ENCODE measurements at places on chromosomes 5 and 9.

- DNase-seq = no peak
Measured at GRCh38 chr5:132418881-132419280, 49.4 kb downstream of the SLC22A5 start.

DNA sequence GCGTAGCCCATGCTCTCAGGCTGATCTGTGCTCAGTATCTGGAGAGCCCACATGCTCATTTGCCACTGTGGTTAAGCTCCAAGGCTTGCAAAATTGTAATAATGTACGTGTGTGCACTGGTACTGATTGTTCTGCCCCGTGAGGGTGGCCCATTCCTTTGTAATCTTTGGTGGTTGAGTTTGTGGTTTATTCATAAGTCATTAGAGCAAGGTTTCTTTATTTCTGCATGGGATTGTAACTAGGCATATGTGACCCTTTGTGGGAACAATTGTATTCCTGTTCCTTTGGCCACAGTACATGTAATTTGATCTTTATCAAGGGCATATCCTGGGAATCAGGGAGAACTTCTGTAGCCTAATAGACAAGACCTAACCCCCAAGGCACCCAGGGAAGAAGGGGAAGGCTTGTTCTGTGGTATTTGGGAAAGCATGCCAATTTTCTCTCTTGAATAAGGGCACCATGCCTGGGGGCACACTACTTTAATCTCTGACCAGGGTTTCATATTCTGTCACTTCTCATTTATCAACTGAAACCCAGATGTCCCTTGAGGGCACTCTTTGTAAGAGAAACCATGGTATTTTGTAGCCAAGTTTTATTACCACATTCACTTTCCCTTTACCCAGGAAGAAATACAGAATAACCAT is 74.6 kb downstream of the NPR3 start:
- peak; percentile 33 for DNase-seq

GRCh38 chr5:127590156-127590722 is 58.6 kb upstream of the CTXN3 start:
- no peak for DNase-seq

DNA sequence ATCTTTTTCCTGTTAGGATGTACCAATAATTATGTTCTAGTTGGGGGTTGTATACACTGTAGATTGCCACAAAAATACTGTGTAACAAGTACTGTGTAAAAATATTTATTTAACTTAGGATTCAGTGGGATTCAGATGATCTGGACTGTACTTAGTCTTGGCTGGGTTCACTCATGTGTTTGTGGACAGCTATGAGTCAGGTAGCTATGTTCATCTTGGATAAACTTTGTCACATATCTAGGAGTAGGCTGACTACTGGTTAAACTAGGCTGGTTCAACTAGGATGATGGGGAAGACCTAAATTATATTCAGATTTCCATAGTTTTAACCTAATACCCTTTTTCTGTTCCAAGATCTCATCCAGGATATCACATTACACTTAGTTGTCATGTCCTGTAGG is 32.1 kb upstream of the TNFSF15 start:
- DNase-seq = peak; percentile 48

DNA sequence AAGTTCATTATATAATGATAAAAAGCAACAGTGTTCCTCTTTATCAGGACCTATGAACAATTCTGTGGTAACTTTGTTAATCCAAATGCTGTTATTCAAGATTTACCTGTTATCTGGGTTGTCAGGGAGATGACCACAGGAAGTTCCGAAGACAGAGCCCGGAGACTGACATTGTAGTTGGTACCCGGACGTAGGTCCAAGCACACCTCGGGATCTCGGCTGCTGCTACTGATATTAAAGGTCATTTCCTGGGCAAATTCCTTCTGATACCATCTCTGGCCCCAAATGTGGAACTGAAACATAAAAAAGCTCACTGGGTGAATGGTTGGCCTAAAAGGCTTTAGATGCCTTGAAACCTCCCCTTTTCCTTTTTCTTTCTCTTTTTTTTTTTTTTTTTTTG is 96.7 kb downstream of the SUSD1 start:
- DNase-seq = no peak

GRCh38 chr9:36450110-36450732 is 50.2 kb upstream of the RNF38 start:
- DNase-seq = peak; percentile 47

DNA sequence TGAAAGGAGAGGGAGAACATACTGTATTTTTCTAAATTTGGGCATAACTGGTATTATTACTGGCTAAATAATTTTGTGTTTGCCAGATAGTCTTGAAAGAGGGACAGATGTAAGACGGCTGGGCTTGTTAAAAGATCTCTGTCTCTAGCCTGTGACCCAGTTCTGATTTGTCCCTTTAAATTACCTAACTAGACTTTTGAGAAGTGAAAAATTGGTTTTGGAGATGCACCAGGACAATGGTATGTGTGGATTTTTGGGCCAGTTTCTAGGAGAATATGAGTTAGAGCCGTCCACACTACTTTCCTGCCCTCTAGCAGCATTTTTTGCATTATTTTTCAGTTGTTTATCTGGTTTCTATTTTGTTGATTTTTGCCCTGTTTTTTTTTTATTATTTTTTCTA is 33.5 kb downstream of the LNPEP start:
- DNase-seq = no peak

DNA sequence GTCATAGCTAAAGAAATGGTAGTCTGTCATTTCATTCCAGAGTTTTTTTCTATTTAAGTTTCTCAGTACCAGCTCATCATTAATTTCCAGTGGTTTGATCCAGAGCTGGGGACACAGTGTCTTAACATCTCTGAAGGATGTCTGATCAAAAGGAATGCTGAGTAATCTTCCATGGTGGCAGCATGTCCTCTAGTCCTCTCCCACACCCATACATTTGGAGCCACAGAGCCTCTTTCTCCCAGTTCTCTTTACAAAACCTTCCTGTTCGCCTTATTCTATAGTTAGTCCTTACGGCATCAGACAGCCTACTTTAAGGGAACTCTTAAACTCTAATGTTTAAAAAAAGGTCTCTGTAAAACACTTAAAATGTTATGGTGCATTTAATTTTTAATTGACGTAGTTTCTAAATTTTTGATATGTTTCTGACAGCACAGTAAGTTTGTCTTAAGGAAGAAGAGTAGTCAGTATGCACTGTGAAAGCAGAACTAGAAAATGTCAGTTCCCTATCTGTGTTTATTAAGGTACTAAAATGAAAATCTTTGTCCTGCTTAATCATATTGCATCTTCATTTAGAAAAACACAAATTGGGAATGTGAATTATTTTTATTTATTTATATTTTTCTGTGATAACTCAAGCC is 96.8 kb downstream of the INIP start:
- no peak for DNase-seq

- peak; percentile 68 for DNase-seq
Measured at GRCh38 chr5:181181650-181182565, 23.1 kb downstream of the TRIM7 start.

DNA sequence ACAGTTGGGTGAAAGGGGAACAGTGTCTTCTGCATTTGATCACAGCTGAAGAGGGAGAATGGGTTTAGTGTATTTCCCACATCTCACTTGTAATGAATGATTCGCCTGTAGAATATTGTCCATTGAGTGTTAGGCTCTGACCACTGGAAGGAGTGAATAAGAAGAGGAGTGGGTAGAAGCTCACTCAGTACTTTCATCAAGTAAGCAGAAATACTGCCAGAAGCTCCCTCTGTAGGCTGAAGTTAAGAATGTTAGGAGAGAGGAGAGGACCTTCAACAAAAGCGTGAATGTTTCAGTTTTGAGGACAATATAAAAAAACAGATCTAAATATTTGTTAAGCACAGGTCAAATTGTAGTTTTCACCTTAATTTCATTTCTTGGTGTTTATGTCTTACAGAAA is 27.5 kb downstream of the FSD1L start:
- peak; percentile 67 for DNase-seq

DNA sequence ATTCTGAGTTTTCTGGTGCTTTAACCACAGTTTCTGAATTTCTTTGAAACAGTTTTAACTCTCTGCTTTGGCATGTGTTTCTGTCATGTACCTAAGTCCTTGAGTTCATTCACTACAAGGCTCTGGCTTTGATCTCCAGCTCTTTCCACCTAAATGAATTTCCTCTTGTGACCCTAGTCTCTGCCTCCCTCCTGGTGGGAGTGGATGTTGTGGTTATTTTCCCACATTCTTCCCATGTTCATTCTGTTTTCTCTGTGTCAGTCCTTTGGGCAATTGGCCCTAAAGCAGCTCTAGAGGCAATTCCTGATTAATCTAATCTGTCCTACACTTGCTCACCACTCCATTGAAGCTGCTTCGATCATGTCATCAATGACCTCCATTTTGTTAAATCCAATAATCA is 28.4 kb upstream of the DPYSL3 start:
- DNase-seq = peak; percentile 15

DNA sequence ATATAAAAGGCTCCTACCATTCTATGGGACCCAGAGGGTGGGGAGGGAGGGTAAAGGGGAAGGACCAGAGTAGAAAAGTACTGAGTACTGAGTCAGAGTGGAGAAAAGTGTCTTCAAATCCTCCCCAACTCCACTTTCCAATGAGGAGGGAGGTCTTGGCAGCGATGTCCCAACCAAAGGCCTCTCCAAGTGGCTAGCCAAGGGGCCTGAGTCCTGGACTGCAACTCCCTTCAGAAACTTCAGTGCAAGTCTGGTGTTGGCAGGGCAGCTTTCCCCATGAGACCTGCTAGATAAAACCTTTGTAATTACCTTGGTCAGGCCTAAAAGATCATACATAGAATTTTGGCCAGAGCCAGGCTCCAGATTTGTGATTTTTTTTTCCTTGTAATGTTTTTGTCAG is 111.3 kb upstream of the TNPO1 start:
- DNase-seq = no peak

GRCh38 chr5:134813827-134814226 is 31.9 kb upstream of the C5orf24 start:
- DNase-seq = no peak

DNA sequence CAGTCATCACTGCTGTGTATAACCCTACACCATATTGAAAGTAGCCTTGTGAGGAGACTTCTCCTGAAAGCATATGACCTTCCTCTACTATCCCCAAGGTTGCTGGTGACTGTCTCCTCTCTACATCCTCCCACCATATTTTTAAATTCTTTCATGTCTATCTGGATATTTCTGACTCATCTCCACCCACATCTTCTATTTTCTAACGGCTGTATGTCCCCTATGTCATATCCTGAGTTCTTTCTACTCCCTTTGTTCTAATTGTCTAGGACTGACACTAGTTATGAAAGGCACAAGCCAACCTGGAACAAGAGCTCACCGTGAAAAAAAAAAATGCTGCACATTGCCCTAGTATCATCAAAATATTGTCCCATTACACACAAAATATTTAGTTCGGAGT is 218.3 kb upstream of the ZNF462 start:
- DNase-seq = no peak

GRCh38 chr9:70411121-70411929 is 3.1 kb downstream of the KLF9 start:
- peak; percentile 43 for DNase-seq

- no peak for DNase-seq
Measured at GRCh38 chr5:15783734-15784133, 283.8 kb downstream of the FBXL7 start.

GRCh38 chr5:10155897-10156667 is 93.6 kb downstream of the ATPSCKMT start:
- no peak for DNase-seq

DNA sequence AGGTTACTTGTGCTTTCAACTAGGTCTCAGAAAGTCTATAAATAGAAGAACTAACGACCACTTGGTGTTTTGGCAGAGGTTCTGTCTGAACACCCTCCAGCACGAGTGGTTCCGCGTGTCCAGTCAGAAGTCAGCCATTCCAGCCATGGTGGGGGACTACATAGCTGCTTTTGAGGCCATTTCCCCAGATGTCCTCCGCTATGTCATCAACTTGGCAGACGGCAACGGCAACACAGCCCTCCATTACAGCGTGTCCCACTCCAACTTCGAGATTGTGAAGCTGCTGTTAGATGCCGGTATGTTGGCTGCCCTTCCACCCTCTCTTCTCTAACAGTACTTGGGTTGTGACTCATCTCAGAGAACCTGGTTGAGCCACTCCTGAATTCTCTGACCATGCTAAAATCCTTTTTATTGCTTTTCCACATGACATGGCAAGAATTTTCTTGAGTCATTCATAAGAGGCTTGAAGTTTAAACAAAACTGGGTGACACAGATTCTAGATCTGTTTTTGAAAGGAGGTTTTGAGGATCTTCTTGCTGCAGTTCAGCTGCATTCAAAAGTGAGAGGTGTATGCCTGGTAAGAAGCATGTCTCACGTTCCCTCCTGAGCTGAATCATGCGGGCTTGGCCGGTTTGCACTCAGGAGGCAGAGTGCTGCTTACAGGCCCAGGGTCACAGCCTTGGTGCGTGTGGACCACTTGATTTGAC is 103.1 kb upstream of the DMRT1 start:
- peak; percentile 95 for DNase-seq

- peak; percentile 56 for DNase-seq
Measured at GRCh38 chr5:25006734-25007133, 362.0 kb upstream of the CDH10 start.

GRCh38 chr9:27371382-27371781 is 74.4 kb upstream of the EQTN start:
- DNase-seq = no peak

GRCh38 chr9:16414451-16414850 is 456.0 kb downstream of the BNC2 start:
- no peak for DNase-seq

Data from fibroblast of skin of right biceps (primary cell).